ENCODE measurements at places on chromosomes 1 and 21. TPM values are rescaled to one million over a fixed set of nuclear protein-coding genes. Genes with fewer than 3 reads are reported as not detected.

GRCh38 chr1:232574889-232575762 is 54.8 kb downstream of the SIPA1L2 start:
- no peak overlapping the region for H3K4me3 ChIP-seq
- DNase-seq = no peak
- no peaks in the 10 kb centered on the region for H3K36me3 ChIP-seq
- H3K27me3 ChIP-seq = no peaks in the 10 kb centered on the region
- H3K4me1 ChIP-seq = peaks cover 24% of the 10 kb centered on the region
- H3K27ac ChIP-seq = no peak overlapping the region

DNA sequence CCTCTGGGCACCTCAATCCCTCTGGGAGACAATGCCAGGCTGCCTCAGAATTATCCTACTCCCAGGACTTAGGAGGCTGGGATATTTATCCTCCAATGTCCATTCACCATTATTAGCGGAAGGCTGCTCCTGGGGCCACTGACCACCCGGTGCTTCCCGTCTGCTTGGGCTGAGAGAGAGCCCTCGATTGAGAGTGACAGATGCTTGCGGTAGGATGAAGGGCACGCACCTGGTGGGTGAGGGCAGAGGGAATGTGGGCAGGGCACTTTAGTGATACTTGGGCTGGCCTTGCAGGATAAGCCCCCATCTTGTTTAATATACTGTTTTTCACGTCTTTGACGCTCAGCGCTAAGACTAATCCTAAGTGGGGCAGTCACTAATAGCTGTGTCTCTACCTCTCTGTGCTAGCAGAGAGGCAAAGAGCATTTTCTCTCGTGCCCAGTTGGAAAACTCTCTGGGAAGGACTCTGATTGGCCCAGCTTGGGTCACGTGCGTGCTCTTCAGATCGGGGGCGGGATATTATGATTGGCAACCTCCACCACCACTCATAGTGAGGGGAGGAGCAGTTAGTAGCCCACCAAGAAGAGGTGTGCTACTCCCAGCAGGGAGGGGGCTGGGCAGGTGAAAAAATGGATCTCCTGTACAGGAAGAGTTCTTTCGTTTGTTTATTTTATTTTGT is 10.6 kb upstream of the PARS2 start:
- no peak overlapping the region for H3K4me3 ChIP-seq
- H3K27me3 ChIP-seq = no peaks in the 10 kb centered on the region
- H3K4me1 ChIP-seq = no peaks in the 10 kb centered on the region
- H3K27ac ChIP-seq = no peak overlapping the region

GRCh38 chr1:145922266-145922665 is 3.7 kb upstream of the PEX11B start:
- no peak for DNase-seq
- no peak overlapping the region for H3K4me3 ChIP-seq
- peaks cover 33% of the 10 kb centered on the region for H3K4me1 ChIP-seq
- H3K36me3 ChIP-seq = peaks cover 5% of the 10 kb centered on the region
- no peak overlapping the region for H3K27ac ChIP-seq
- H3K27me3 ChIP-seq = no peaks in the 10 kb centered on the region

DNA sequence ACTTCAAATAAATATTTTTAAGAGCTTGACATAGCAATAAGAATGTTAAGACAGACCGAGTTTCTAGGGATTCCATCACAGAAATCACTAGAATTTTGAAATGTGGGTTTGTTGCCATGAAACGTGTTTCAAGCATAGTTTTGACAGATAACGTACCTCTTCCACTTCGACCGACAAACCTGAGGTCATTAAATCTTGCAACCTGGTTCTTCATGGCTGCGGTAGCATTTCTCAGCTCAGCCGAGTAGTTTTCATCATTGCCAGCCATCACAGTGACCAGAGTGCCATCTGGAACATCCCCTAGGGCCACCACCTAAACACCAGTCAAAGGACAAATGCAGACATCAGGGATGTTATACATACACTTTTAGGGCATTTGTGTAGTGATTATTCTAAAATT is 168.7 kb downstream of the RUNX1 start:
- H3K4me1 ChIP-seq = peaks cover 50% of the 10 kb centered on the region
- no peak overlapping the region for H3K27ac ChIP-seq
- H3K4me3 ChIP-seq = no peak overlapping the region
- no peaks in the 10 kb centered on the region for H3K27me3 ChIP-seq

DNA sequence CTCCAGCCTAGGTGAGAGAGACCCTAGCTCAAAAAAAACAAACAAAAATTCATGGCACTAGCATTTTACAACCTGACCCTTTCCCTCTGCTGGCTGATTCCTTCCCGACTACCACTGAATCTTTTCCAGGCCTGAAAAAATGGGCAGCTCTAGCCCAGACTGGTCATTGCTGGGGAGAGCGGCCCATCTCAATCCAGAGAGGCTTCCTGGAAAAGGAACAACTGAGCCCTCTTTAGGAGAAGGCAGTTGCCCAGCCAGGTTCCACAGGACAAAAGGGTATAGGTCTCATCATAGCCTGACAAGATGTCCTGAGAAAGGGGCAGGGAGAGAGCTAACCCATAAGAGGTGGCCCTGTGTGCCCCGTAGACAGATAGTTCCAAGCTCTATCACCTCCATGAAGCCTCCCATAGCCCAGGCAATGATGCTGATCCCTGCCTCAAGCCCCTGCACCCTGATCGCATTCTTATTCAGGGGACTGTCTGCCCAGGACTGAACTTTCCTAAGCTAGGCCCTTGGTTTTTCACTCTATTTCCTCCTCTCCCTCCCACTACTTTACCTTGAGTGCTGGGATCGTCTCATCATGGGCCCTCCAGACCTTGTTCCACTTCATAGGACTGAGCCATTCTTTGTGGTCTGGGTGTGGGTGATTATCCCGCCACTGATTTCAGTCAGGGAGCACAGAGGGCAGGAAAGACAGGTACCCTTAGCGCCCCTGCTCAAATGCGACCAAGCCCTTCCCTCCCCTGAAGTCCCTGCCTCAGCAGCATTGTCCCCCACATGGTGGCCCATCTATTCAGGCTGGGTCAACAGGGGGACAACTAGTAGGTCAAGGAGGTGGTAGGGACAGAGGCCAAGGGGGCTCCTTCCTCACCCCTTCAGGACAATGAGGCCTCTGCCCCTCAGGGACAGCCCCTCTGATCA is 18.2 kb downstream of the RHBG start:
- H3K27ac ChIP-seq = no peak overlapping the region
- no peaks in the 10 kb centered on the region for H3K36me3 ChIP-seq
- H3K4me3 ChIP-seq = no peak overlapping the region
- peaks cover 5% of the 10 kb centered on the region for H3K4me1 ChIP-seq
- no peak for DNase-seq
- H3K27me3 ChIP-seq = peaks cover 46% of the 10 kb centered on the region

Gene MYOG
- not detected for total RNA-seq

Gene SETSIP
- not detected for total RNA-seq

- H3K4me3 ChIP-seq = no peak overlapping the region
- H3K27me3 ChIP-seq = no peaks in the 10 kb centered on the region
- no peak overlapping the region for H3K27ac ChIP-seq
- H3K4me1 ChIP-seq = no peaks in the 10 kb centered on the region
Measured at GRCh38 chr1:168766568-168766967, 37.6 kb upstream of the DPT start.

Gene TNNT2
- total RNA-seq = not detected

DNA sequence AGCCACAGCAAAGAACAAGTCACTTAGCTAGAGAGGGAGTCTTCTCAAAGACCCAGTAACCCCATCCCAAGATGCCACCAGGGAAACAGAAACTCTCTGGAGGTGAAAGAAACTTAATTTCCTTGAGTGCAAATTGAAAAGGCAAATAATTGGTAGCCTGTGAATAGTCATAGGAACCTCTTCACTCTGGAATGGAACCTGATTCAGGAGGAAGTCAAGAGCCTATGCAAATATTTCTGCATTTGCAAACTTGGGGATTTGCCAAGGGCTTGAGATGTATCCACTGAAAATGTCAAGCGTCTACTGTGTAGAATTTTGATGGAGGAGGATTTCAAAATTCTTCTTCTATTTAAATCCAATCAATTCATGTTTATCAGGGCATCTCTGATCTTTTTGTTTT is 5.7 kb downstream of the HIVEP3 start:
- DNase-seq = no peak
- H3K4me3 ChIP-seq = no peak overlapping the region
- H3K27me3 ChIP-seq = peaks cover 3% of the 10 kb centered on the region
- peaks cover 28% of the 10 kb centered on the region for H3K4me1 ChIP-seq
- H3K27ac ChIP-seq = no peak overlapping the region
- H3K36me3 ChIP-seq = no peaks in the 10 kb centered on the region

GRCh38 chr1:34378968-34379856 is 202.5 kb downstream of the C1orf94 start:
- no peaks in the 10 kb centered on the region for H3K36me3 ChIP-seq
- peaks cover 44% of the 10 kb centered on the region for H3K27me3 ChIP-seq
- H3K27ac ChIP-seq = no peak overlapping the region
- no peak overlapping the region for H3K4me3 ChIP-seq
- DNase-seq = no peak

DNA sequence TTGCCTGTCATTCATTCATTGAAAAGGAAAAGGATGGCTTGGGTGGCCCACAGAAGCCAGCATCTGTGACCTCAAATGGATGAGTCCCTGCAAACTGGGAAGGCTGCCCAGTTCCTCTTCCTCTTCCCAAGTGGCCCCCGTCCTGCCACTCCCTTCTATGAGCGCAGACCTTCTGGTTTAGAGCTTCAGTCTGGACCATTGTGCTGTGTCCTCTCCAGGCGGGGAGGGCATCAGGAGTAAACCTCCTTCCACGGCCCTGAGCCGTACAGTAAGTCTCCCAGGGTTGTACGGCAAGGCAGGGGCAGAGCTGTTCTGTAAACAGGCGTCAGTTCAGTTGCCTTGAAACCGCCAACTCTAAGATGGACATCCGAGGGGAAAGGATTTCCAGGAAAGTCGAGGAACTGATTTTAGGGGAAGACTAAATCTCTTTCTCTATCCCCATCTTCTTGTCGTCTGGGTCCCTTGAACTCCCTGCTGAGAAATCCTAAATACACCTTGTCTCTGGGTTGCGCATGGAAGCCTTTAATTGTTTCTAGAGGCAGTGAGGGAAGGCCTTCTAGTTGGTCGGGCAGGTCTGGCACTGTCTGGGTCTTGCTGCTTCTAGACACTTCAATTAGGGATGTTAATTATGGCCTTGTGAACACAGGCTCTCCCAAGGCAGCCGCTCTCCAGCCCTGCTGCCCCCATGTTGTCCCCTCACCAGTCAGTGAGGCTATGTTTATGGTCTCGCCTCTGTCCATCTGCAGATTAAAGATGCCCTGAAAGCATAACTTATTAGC is 22.1 kb downstream of the SOX13 start:
- H3K27ac ChIP-seq = no peak overlapping the region
- no peak overlapping the region for H3K4me3 ChIP-seq

GRCh38 chr1:240491156-240491555 is 120.8 kb downstream of the GREM2 start:
- H3K4me3 ChIP-seq = no peak overlapping the region
- peaks cover 2% of the 10 kb centered on the region for H3K4me1 ChIP-seq
- H3K27me3 ChIP-seq = peaks cover 12% of the 10 kb centered on the region
- H3K27ac ChIP-seq = no peak overlapping the region
- no peaks in the 10 kb centered on the region for H3K36me3 ChIP-seq
- DNase-seq = no peak
